ENCODE measurements at places on chromosomes 11 and 22.

- DNase-seq = no peak
These were observed 2216.6 kb upstream of the RAG2 start for GRCh38 chr11:38814670-38815069.

DNA sequence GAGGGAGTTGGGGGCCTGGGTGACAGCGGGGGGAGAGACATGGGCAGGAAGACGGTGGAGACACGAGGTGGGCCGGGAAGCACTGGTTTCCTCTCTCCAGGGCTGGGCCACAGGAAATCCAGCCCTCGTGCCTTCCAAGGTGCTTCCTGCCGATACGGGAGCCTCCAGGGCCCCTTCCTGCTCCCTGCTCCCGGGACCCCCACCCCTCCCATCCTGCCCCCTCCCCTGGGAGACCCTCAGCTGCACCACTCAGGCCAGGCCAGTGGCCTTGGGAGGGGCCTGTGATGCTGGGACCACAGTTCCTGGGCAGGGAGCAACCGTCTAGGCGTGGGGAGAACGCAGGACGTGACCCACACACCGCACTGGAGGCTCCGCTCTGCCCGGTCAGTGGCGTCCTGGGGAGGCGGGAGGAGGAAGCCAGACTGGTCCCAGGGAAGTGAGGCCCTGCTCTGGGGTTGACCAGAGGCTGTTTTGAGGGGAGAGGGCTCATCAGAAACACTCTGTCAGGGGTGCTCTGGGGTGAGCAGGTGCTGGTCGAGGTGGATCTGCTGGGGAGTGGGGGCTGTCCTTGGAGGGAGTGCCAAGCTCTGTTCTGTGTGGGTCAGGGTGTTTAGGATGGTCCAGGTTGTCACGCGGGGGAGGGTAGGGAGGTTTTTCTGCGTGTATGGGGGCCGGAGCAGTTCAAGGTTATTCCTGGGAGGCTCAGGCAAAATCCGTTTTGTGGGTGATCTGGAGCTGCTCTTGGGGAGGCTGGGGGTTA, at the start of gene SHANK3:
Gene SHANK3 (plus strand): TSS at position 353 of the 760 bp plus-strand sequence.
- no peak for DNase-seq

DNA sequence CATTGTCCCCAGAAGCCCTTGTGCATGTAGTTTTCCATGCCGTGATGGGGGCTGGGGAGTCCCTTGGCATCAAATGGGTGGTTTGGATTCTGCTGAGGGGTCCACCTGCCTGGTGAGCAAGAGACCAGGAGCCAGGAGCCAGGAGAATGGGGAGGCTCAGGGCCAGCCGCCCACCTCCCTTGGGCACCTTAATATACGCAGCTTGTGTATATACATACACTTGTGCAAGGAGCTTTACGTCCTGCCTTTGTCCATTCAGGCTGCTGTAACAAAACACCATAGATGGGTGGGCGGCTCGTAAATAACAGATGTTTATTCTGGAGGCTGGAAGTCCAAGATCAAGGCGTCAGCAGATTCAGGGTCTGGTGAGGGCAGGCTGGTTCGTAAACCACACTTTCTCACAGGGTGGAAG, 62.5 kb downstream of the SMIM38 start:
- no peak for DNase-seq

- no peak for DNase-seq
These were observed 192.7 kb downstream of the OPCML start for GRCh38 chr11:133339495-133340140.

- no peak for DNase-seq
These were observed 18.1 kb upstream of the SC5D start for GRCh38 chr11:121274332-121274991.

- DNase-seq = no peak
These were observed 14.6 kb downstream of the MMP13 start for GRCh38 chr11:102940714-102941588.

GRCh38 chr11:111624608-111625007, 22.4 kb downstream of the SIK2 start:
- DNase-seq = no peak

DNA sequence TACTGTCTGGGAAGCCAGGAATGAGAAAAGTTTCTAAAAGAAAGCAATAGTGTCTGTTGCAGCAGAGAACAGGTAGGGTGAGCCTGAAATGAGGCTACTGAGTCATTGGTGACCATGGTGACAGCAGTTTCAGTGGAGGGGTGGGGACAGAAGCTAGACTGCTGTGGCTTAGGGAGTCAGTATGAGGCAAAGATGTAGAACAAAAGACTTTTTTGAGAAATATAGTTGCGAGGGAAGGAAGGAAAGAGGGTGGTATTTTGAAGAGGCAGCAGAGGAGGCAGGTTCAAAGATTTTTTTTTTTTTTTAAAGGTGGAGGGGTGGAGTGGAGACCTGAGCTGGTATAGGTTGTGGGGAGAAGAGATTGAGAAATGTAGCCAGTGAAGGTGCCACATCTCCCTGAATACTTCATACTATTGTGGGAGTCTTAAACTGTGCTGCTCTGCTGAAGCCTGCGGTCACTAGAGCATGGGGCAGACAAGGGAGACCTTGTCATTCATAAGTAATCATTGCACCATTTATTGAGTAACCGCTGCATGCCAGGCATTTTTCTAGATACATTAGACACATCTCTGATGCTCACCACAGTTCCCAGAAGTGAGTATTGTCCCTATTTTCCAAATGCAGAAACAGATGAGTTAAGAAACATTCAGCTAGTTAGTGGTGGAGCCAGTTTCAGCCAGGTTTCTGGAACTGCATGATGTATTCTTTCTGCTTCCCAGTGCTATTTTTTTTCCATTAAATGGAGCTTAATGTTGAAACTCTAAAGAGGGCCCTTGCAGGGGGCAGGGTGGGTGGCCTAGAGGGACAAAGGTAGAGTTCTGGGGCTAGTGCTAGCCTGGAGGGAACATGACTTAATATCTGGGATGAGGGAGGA, 49.9 kb downstream of the STIM1 start:
- peak; percentile 32 for DNase-seq

GRCh38 chr11:111729831-111730311, 36.3 kb downstream of the PPP2R1B start:
- no peak for DNase-seq

DNA sequence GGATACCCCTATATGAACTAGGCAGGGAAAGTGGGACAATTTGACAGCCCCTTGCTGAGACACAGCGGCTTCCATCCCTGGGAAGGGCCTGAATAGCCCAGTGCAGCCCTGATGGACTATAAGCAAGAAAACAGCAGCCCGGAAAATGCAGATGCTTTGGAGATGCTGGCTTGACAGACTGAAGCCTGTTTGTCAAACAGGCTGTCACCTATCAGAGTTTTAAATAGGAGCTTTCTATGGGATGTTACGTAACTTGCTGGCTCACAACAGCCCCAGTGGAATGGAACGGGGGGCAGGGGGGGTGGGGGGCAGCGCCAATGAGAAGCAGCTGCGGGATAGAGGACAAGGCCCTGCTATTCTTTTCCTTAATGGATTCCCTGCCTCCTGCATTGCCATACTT, 91.9 kb upstream of the NTM start:
- DNase-seq = no peak

GRCh38 chr11:70079691-70080090, 1.6 kb downstream of the ANO1 start:
- no peak for DNase-seq

- DNase-seq = no peak
These were observed 40.9 kb upstream of the CELSR1 start for GRCh38 chr22:46578251-46578823.

DNA sequence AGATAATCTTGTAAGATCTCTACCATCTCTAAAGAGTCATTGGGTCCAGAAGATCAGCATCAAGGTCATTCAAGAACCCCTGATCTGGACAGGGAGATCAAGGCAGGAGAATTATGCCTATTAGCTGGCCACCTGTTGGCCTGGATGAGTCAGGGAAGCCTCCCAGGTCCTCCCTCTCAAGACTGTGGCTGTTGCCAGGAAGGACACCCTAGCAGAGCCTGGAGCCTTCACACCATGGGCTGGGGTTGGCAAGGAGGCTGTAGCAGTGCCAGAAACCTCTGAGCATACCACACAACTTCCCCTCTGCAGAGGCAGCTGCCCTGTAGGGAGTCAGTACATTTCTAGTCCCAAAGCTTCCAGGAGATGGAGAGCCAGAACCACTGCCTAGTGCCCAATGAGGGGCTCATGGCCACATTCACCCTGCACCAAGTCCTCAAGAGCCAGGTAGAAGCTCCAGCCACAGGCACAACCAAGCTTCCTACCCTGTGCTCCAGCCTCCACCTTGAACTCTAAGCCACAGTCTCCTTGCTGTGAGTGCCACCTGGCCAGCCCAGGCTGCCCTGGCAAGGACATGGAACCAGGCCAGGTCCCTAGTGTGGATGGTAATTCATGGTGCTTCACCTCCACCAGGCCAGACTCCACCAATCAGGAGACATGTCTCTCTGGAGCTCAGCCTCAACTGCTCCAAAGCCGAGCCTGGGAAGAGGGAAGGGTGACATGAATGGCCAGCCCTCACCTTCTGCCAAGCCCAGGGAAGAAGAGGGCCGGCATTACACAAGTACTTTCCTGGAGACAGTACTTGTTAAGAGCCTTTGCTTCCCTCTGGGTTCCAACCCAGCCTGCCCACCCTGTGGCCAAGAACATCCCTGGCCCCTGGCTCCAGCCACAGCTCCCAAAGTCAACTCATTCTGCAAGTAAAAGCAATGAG, 124.3 kb downstream of the BUD13 start:
- no peak for DNase-seq

GRCh38 chr11:12331239-12331874, 46.0 kb upstream of the PARVA start:
- DNase-seq = peak; percentile 25

- DNase-seq = no peak
These were observed 9.0 kb downstream of the FGF19 start for GRCh38 chr11:69694781-69695180.

Data from activated naive CD8-positive, alpha-beta T cell treated with anti-CD3 and anti-CD28 coated beads, Interleukin-2, amount 50 U/mL, for 16 hours (primary cell).